ENCODE measurements at places on chromosomes 11 and 22.

DNA sequence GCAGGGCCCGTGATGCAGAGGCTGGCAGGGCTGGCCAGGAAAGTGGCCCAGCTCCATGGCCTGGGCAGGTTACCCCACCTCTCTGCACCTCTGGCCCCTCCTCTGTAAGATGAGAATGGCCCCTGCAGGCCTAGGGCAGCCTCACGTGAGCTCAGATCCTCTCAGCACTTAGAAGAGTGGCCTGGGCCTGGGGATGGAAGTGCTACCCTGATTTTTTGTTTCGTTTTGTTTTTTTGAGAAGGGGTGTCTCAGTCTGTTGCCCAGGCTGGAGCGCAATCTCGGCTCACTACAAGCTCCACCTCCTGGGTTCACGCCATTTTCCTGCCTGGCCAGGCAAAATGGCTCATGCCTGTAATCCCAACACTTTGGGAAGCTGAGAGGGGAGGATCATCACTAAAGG is 982 bp downstream of the APOBEC3H start:
- no peak for DNase-seq

DNA sequence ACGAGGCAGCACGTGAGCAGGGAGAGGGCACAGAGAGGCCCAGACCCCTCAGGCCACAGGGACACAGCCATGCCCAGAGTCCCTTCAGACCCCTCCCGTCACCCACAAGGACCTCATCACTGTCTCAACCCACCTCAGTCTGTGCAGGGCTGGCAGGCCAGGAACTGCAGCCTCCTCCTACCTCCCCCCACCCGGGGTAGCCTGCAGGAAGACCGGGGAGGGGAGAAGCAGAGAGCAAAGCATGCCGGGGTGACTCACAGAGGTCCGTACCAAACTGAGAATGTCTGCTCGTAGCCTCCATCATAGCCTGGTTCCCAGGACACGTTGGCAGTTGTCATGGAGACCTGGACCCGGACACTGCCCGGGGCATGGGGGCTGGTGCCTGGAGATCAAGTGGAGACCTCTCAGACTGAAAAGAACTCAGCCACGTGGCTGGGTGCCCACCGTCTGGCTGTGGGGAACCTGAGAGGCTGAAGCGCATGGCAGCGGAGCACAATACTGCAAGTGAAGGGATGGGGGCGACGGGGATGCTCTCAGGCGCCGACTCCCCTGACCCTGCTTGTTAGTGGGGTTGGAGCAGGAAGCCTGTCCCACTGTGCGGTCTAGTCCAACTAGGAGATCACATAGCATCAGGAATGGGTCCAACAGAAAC is 27.2 kb downstream of the IGSF9B start:
- DNase-seq, result no peak

DNA sequence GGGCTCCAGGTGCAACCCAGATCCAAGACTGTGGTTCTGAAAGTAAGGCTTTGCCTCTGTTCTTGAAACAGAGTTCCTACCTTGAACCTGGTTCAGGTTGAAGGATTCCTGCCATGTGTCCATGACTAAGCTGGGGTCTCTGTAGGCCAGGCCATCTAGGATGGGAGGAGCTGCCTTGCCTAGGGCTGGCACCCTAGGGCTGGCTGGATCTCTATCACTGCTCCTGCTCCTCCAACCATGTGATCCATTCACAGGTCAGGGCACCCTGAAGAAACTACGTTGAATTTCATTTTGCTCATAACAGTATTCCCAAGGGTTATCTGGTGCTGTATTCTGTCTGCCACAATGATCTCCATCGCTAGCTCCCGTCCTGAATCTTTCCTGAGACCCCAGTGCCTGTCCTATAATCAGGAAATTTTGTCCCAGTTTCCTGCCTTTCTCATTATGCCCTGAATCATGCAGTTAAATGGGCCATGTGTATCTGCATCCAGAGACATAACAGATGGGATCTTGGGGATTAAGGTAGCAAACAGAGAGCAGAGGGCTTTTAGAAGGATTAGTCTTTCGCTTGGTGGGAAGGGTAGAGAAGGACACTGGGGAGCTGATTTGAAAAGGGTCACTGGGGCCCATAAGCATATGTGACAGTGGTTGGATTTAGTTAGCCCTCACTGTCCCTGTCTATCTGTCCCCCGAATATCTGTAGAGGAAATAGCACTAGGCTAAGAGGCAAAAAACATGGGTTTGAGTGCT is 98.2 kb upstream of the MTMR2 start:
- DNase-seq, result no peak

DNA sequence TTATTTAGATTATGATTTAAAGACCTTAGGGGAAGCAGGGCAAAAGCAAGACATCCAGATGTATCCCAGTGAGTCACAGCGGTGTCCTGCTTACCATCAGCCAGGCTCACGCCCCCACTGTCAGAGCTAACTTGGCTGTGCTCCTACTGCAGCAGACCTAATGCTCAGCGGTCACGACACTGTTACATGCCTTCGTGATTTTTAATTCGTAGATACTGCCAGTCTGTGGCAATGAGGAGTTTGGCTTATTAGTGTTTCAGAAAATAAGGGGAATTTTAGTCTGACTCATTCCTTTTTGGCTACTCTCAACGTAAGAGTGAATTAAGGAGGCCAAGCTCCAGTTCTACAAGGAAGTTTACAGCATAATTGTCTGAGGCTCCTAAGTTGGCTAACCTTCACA is 22.7 kb downstream of the EFCAB6 start:
- no peak for DNase-seq

DNA sequence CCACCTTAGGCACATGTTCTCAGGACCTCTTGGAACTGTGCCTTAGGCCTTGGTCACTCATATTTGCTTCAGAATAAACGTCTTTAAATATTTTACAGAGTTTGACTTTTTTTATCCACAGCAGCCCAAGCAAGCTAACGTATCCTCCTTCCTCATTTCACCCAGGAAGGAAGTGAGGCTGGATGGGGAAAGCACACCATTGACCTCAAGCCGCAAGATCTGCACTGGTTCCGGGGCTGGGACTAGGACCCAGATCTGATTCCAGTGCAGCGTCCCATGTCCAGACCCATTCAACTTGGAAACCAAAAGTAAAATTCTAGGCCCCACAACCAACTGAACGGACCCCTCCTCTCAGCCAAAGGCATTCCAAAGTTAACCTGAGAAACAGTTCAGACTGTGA is 2.4 kb upstream of the LGALS12 start:
- DNase-seq, result no peak

- no peak for DNase-seq
Measured at GRCh38 chr22:36397131-36398093, 9.6 kb upstream of the MYH9 start.

DNA sequence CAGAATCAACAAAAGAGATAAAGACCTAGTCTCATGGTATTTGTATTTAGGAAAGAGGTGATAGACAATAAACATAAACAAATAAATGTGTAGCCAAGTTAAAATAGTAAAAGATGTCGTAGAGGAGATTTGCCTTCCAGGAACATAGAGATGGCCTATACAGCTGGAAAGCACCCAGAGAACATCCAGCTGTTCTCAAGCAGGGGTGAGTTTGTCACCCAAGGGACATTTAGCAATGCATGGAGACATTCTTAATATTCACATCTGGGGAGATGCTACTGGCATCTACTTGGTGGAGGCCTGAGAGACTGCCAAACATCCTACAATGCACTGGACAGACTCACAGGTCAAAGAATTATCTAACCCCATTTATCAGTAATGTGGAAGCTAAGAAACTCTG is 88.3 kb downstream of the C11orf87 start:
- no peak for DNase-seq

DNA sequence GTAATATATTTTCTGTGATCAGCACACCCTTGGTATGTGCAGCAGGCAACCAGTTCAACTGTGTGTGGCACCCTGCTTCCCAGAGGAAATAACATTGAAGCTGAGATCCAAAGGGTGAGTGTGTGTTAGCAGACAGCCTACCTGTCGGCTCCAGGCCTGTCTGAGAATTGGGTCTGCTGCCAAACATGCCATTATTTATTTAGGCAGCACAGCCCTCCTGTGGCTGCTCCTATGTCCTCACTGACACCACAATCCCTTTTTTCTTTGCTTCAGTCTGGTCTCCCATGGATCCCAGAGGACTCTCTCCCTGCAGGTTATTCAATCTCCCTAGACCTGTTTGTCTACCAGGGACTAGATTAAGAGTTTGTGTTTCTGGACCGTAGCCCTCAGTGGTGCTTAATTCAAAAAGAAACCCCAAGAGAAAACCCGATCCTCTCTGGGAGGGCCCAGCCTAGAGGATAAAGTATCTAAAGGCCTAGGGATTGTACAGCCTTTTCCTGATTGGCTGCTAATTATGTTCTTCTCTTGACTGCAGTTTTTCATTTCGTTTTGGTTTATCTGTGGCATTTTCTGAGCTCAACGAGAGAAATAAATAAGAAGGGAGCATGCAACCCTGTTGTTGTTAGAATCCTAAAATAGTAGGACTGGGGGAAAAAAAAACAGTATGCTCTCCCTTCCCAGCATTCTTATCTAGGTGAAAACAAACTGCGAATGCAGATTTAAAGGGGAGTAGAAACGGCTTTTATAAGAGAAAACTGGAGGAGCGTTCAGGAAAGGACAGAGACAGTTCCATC is 24.1 kb downstream of the KCNE3 start:
- no peak for DNase-seq

GRCh38 chr22:38219632-38220031 is 17.8 kb downstream of the MAFF start:
- DNase-seq, result no peak

DNA sequence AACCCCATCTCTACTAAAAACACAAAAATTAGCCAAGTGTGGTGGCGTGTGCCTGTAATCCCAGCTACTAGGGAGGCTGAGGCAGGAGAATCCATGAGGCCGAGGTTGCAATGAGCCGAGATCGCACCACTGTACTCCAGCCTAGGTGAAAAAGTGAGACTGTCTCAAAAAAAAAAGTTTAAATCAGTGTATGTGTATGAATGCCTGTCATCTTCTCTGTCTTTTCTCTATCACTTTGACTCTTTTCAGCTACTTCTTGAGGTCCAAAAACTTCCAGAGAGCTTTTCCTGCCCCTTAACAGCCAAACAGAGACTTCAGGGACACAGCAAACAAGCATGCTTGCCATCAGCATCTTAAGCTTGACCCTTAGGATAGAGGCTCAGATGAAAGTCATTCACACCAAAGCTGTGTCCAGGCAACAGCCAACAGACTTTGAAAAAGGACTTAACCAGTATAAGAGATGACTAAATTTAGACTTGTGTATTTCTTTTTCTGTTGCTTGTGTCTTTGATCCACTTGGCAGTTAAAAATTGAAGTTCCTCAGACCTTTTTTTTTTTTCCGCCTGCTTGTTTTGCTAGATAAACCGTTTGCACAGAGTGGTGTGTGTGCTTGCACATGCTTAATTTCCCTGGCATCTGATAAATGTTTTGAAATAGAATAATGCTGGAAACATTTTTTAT is 151.9 kb downstream of the DBX1 start:
- DNase-seq, result no peak

- DNase-seq, result no peak
Measured at GRCh38 chr11:116563028-116563711, 209.6 kb downstream of the BUD13 start.

DNA sequence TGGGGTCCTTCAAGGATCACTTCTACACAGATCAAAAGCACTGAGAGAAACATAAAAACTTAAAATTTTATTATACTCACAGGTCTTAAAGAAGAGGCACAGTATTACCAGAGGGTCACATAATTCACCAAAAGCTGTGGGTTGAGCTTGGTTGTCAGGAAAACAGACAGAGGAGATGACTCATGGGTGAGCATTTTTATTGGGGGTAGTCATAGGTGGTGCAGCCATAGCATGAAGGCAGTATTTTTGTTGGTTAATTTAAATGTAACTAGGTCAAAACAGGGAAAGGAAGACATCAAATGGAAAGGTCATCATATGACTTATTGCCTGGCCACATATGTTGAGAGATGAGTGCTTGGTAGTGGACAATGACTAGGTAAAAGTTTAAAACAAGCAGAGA is 24.2 kb downstream of the OR5B17 start:
- no peak for DNase-seq

DNA sequence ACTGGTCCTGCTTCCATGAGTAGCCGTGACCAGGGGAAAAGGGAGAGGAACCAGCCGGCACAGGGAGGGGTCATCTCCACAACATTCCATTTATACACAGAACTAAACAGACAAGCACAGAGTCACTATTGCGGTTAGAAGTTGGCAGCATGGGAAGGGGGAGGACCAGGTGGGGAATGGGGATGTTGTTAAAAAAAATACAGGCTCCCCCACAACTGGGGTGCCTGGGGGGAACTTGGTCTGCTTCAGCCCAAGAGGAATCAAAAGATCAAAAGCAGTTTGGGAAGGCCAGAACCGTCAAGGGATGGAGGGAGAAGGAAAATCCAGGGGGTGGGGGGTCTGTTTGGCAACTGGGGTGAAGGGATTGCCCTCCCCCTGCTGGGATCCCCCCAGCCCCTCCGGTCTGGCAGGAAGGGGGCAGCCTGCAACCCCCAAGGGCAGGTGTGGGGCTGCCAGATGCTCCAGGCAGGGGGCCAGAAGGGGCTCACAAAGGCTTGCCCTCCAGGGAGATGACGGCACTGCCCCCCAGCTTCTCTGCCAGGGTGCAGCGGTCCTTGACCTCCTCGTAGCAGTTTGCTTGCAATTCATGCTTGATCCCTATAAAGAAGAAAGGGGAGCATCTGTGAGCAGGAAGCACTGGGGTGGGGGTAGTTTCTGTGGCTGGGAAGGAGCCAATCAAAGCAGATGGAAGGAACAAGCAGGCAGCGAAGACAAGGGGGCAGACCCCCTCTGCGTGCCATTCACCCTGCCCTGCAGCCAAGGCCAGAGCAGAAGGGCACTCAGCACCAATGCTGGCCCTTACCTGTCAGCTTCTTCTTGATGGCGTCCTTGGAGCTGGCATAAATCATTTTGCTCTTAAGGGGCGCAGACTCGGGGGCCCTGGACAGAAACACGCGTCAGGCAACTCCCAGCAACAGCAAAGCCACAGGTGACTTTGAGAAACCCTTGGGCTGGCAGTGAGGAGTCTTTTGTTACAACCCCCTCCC is 2.8 kb downstream of the CFL1 start:
- DNase-seq, result no peak

- DNase-seq, result no peak
Measured at GRCh38 chr11:34190192-34191139, 85.0 kb downstream of the NAT10 start.

GRCh38 chr22:28779833-28780232 is 7.3 kb downstream of the CCDC117 start:
- no peak for DNase-seq

GRCh38 chr11:47106798-47107411 is 69.8 kb downstream of the ARFGAP2 start:
- DNase-seq, result no peak

DNA sequence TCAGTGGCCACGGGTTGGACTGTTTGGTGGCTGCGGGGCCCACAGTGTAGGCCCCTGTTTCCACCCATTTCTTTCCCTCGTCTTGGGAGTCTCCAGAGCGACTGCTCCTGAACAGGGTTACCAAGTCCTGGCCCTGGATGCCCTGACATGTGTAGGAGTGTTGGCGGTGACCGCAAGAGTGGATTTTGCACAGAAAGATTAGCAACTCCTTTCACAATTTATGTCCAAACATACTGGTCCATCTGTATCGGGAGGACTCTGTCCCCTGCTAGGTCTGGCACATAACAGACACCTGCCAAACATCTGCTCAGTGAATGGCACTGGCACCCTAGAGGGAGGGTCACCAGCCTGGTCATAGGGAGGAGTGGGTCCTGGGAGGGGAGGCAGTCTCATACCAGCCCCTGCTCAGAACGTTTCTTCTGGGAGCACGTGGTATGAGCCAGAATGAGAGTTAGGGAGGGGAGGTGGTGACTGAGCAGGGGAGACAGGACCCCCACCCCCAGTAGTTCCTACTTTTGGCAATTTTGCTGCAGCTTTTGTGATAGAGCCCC is 3.4 kb upstream of the APOA1 start:
- DNase-seq, result no peak

Measured in cortex of kidney (tissue), 1 donor.